ENCODE measurements at places on chromosomes 11 and 22. TPM values are rescaled to one million over a fixed set of nuclear protein-coding genes. Genes with fewer than 3 reads are reported as not detected.
A peak's percentile ranks its signal among the peaks of the same experiment; 100 is the strongest.

GRCh38 chr22:43000441-43001175, 14.3 kb downstream of the PACSIN2 start:
- H3K27ac ChIP-seq = peak overlapping the region; percentile 90
- H3K36me3 ChIP-seq = no peaks in the 10 kb centered on the region
- H3K4me3 ChIP-seq = no peak overlapping the region
- H3K4me1 ChIP-seq = peaks cover 79% of the 10 kb centered on the region
- DNase-seq = no peak

DNA sequence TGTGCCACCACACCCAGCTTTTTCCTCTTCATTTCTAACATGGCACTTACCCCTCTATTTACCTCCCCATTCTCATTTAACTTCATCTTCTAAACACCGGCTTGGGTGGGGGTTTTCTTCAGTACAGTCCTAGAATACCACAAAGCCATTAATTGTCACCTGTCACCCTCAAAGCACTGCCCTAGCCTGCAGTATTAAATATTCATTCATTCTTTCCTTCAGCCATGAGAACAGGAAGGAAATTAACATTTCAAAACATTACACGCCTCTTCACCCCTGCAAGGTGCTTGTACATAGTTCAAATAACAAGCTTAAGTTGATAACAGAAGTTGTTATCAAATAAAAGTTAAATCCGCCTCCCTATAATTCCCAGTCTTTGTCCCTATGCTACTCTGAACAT, 10.7 kb upstream of the VPS37C start:
- DNase-seq = no peak
- H3K4me3 ChIP-seq = no peak overlapping the region
- no peaks in the 10 kb centered on the region for H3K4me1 ChIP-seq
- peaks cover 44% of the 10 kb centered on the region for H3K27me3 ChIP-seq
- peaks cover 1% of the 10 kb centered on the region for H3K36me3 ChIP-seq

LRRC56 gene
- total RNA-seq = 2.7 TPM

- H3K4me1 ChIP-seq = no peaks in the 10 kb centered on the region
- H3K4me3 ChIP-seq = no peak overlapping the region
- H3K36me3 ChIP-seq = no peaks in the 10 kb centered on the region
Measured at GRCh38 chr11:2467695-2468055, 22.9 kb downstream of the KCNQ1 start.

GRCh38 chr11:117387992-117388755, 60.5 kb downstream of the CEP164 start:
- no peaks in the 10 kb centered on the region for H3K27me3 ChIP-seq
- peaks cover 16% of the 10 kb centered on the region for H3K4me1 ChIP-seq
- peaks cover 33% of the 10 kb centered on the region for H3K36me3 ChIP-seq
- no peak for DNase-seq
- no peak overlapping the region for H3K4me3 ChIP-seq

GAS2 gene
- 1.6 TPM for total RNA-seq

GRCh38 chr11:124122123-124122522, 6.9 kb downstream of the VWA5A start:
- peaks cover 16% of the 10 kb centered on the region for H3K36me3 ChIP-seq
- no peak overlapping the region for H3K27ac ChIP-seq
- no peaks in the 10 kb centered on the region for H3K4me1 ChIP-seq
- no peak for DNase-seq
